ENCODE measurements at places on chromosomes 3 and 15.

DNA sequence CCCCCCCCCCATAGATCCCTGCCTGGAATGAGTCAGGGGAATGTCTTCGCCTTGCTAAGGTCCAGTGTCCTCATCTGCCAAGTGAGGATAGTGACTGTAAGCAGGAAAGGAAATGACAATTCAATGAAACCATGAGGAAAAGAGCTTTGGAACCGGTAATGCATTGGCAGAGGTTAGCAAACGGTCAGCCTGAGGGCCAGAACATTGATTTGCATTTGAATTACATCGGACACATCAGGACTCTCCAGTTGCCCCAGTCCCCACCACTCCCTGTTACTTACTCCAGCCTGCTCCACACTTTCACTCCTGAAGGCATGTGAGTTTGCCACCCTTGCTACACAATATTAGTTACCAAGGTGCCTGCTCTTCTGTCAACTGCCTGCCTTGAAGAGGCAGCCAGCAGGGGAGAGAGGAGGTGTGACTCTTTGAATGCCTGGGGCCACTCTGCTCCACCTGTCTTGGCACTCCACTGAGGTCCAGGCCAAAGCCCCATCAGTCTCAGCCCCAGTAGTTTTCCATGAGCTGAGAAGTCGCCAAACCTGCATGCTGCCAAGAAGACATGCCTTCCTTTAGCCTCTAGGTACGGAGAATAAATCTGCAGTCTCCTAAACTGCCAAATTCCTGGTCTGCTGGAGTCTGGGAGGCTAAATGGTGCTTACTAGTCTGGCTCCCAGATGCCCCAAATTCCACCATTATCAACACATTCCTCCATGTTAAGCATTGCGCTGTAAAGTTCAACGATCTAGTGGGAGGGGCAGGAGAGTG lies 191.7 kb upstream of the TLE3 start:
- DNase-seq, result no peak

DNA sequence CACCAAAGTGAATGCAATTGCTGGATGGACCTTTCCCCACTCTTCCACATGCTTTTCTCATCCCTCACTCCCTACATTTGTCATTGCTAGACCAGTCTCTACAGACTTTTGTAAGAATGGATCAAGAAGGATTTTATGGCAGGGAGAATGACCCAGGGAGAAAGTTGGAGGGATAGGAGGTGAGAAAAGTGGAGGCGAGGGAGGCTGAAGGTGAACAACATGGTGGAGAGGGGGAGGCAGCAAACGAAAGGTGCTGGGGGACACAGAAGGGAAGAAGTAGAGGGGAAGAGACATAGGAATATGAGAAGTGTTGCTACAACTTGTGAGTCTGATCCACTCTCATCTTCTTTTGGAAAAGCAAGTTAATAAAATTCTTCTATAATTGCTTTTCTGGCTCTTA lies 24.4 kb upstream of the RTP1 start:
- DNase-seq, result no peak

DNA sequence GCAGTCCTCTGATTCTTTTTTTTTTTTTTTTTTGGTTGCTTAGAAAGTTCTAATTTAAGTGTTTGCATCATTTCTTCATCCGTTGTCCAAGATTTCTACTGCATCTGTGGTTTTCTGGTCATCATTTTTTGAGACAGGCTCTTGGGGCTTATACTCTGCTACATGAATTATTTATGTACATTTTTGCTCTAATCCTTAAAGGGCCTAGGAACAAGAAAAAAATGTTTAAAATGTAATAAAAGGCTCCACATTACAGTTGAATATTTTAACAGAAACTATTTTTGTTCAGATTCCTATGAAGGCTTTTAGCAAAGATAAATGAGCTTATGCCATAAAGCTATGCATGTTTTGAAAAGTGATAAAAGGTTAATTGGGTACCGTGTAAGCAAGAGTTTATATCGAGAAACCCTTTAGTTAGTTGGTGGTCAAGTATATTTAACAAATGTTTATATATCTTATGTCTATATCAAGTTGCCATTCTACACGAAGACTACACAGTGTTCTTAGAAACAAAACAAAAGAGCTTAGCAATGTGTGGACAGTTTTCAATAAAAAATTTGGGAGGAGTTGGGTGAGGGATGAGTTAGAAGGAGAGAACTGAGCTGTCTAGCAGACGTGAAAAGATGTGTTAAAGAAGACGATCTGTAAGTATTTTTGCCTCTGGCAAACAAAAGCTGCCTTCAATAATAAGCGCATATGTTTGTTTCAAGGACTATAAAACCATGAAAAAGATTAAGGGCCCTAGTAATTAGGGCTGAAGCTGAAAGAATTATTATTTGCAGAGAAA lies 563.6 kb upstream of the NAALADL2 start:
- no peak for DNase-seq

GRCh38 chr15:78374436-78375393 lies 34.6 kb downstream of the CRABP1 start:
- DNase-seq, result no peak

- no peak for DNase-seq
These were observed 50.0 kb downstream of the ITPR1 start for GRCh38 chr3:4543110-4543509.

GRCh38 chr15:97748576-97748975 lies 211.9 kb upstream of the ARRDC4 start:
- no peak for DNase-seq

- no peak for DNase-seq
These were observed 43.4 kb upstream of the TPM1 start for GRCh38 chr15:62999178-62999577.

DNA sequence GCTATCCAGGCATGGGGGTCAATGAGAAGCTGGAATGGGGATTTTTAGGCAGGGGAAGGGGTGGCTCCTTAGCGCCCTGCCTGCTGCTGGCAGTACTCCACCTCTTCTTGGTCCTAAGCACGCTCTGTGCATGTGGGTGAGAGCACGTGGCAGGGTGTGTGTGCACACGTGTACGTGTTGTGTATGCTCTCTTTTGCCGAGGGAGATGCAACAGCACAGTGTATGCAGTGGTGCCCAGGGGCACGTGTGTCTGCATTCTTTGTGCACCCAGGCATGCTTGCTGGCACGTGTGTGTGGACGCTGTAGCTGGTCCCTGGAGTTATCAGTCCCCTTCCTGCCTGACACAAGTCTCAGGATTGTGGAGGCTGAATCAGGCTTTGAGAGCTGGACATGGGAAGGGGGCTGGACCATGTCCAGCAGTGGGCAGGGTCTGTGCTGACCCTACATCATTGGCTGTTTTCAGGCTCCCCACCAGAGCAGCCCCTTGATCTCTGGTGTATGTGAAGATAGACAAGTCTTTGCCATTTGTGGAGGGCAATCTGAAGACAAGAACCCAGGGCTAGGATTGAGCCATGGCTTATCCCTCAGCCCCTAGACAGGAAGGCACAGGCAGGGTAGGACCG lies 1.9 kb upstream of the CAMKV start:
- no peak for DNase-seq

- no peak for DNase-seq
These were observed 419.5 kb upstream of the NAALADL2 start for GRCh38 chr3:174439331-174440252.

DNA sequence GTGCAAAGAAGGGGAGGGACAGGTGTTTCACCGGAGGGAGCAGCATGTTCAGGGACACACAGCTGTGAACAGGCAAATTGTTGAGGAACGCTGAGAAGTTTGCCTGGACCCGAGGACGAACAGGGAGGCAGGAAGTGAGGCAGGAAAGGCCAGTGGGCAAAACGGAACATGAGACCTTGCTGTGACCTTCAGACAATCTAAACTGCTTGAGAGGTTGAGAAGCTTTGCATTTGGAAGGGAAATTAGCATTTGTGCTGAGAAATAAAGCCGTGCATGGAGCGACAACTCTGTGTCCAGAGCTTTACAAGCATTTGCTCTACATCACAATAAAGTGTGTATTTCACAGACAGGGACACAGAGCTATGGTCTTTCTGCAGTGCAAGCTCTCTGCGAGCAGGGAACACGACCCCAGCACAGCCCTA lies 47.9 kb downstream of the CDC25A start:
- no peak for DNase-seq

- no peak for DNase-seq
These were observed 23.3 kb downstream of the FMN1 start for GRCh38 chr15:33171202-33171601.

DNA sequence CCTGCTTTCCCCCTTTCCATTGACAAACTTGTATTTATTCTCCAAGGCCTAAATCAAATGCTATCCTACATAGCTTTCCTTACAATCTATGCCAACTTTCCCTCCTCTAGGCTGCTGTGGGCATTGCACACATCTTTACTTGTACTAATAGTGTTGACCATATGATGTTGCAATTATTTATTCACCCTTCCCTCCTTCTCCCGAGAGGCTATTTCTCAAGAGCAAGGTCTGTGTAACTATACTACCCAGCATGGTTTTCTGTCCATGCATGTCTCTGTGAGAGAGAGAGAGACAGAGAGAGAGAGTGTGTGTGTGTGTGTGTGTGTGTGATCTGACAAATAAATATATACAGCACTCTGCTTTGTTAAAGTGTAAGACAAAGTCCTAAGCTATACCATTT lies 63.8 kb downstream of the GTPBP8 start:
- no peak for DNase-seq

DNA sequence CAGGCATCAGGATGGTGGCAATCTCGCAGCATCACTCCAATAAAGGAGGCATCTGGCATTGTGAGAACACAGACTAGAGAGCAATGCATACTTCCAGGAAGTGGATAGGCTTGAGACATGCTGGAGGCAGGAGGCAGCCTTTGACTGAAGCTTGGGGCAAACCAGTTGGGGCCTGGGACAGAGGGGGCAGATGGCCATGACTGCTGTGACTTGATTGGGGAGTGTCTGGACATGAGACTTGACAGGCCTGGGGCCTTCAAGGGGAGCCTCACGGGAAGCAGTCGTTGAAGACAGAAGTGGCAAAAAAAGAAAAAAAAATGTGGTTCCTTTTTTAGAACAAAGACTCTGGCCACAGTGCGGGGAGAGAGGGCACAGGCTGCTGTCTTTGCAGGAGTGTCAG lies 44.7 kb upstream of the CHRNA7 start:
- no peak for DNase-seq

DNA sequence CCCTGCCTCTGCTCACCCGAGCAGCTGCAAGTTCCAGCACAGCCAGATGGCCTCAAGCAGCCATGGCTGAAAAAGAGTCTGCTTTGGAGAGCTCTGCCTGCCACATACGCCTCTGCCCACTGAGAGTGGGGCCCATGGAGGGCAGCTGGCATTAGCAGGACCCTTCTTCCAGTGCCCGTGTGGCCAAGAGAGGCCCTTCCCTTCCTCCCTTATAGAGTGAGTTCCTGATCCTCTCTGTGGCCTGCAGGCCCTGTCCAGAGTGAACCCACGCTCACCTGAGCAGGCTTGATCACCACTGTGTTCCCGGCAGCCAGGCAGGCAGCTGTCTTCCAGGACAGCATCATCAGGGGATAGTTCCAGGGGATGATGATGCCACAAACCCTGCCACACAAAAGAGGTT lies 41.4 kb upstream of the SLC41A3 start:
- no peak for DNase-seq

DNA sequence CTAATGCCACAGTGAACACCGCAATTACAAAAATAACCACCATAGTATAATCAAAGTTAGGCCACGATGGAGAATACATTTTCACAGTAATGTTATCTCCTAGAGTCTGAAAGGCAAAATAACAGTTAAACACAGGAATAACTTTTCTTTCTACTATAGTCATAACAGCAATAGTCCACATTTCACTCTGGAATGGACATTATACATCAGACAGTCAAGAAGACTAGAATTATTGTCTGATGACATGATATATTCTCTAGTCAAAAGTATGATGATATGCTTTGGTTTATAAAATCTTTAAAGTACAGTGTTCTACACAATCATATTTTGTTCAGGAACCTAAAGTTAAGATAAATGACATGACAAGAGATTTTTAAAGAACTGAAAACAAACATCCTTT lies 18.0 kb downstream of the SPPL2A start:
- DNase-seq, result no peak

DNA sequence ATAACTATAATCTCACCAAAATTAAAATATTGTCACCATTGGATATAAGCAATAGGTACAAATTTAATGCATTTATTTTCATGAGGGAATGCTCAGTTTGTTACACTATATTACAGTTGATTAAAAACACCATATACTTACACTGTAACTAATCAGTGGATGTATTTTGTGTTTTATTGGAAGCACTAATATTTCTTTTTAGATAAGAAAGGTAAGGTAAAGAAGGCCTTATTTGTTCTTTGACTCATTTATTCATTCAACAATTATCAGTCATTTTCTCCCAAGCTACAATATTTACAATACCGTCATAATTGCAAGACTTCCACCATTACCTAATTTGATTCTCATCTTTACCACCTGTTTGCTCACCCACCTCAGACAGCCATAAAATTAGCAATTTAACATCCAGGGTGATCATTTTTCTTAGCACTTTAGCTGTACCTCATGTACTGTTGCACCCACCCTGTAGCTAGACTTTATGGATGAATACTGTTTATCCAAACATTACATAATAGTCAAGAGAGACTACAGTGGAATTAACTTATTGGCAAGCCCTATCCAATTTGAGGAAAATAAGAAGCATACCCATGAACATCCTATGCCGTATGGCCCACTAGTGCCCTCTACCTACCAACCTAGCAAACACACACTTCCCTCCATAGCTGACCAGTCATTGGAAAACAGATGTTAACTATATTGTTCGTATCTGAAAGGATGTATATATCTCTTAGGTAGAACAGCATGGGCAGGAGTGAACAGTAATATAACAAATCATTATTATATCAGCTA lies 229.6 kb downstream of the BBX start:
- DNase-seq, result no peak

- no peak for DNase-seq
These were observed 50.9 kb downstream of the FAM98B start for GRCh38 chr15:38504680-38505467.

DNA sequence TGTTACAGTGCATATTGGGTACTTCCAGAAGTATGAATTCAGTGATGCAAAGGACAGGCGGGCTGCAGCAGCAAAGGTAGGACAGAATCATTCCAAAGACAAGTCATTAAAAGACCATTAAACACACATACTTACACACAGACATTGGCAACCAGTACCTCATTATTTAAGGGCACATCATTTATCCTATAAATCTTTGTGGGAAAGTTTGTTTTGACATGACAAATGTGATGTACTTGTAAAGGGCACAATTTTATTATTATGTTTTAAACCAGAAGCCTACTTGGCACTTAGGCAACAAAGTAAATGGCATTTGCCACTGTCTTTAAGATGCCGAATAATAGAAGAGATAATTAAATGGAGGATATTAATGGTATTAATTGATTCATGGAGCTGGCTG lies 22.7 kb downstream of the ARIH1 start:
- no peak for DNase-seq

DNA sequence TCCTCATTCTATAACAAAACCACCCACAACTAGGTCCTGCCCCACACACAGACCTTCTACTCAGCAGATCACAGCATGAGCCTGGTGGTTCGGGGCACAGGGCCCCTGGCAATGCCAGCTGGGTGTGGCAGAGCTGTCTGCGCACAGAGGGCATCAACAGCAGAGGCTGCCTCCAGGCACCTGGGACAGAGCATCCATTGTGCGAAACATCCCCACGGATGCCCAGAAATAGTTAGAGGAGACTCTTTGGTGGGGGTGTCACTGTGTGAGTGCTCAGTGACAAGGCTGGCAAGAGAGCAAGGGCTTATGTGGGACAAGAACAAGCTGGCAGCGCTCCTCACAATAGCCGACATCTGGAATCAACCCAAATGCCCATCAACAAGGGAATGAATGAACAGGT lies 487.4 kb upstream of the PROK2 start:
- no peak for DNase-seq

- no peak for DNase-seq
These were observed 8.4 kb upstream of the MYO1E start for GRCh38 chr15:59380902-59381610.

Measured in activated T-cell treated with anti-CD3 and anti-CD28 coated beads for 48 hours (primary cell).